Activated CD4-positive, alpha-beta T cell treated with anti-CD3 and anti-CD28 coated beads for 48 hours (primary cell): ENCODE measurements at places on chromosomes 4 and X.

DNA sequence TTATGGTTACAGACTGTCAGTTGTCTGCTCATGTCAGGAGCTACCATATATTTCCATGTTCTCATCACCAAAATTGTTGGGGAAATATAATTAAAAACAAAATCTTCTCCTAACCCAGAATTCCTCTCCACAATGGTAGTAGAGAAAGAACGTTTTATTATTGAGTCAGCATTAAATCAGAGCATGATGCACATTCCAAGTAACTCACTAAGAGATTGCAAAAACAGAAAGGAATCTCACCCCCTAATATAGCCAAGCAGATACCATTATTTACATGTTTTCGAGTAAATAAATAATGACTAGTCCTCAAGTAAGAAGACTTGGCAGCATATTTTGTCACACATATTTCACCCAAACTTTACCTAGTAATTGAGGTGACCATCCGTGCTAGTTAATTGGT lies 36.2 kb upstream of the ARHGEF6 start:
- DNase-seq = no peak

DNA sequence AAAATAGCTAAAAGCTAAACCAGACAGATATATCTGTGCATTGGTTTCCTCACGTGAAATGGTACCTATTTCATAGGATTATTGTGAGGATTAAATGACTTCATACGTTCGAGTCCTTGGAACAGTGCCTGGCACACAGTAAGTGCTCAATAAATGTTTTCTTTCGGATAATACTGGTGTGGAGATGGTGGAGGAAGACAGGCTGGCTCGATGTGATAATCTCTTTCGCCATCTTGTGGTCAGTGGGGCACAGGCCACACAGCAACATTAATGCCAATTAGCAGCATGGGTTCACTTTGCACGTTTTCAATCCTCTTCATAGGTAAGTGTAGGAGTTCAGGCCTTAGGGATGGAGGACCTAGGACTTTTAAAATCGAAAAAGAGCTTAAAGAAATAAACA lies 9.3 kb downstream of the PAGE4 start:
- peak; percentile 4 for DNase-seq

- DNase-seq = peak; percentile 6
Measured at GRCh38 chrX:97685753-97686152, 802.0 kb downstream of the RPA4 start.

DNA sequence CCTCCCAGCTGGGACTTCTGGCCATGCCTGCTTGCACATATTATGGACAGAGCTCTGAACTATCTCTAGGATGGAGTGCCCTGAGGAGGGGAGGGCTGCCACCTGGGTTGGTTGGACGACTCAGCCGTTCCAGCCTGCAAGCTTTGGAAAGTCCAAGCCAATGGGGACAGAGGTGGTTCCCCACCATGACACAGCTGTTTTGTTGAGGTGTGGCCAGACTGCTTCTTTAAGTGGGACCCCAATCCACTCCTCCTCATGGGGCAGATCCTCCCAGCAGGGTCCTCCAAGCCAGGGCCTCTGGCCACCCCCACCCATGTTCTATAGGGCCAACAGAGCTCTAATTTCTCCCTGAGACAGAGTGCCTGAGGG lies 22.7 kb downstream of the F8A3 start:
- DNase-seq = no peak

- DNase-seq = no peak
Measured at GRCh38 chrX:154661170-154661569, 7.8 kb upstream of the CTAG2 start.

DNA sequence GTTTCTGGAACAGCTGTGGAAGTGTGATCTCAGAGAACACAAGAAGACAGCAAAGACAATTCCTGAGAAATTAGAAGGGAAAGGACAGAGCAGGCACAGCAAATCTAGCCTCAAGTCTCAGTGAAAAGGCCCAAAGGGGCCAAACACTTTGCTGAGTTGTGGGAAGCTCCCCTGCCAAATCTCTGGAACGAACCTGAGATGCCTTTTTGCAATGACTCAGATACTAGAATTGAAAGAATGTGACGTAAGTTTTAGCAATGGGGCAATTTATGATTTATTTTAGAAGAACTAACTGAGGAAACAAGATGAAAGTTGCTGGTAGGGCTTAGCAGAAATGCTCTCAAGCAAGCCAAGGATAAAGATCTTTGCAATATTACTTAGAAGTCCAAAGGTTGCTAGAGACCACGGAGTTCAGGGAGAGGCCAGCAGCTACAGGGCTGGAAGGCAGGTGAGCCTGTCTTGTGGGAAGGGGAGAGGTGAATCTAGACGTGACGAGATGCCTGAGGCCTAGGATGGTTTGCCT lies 92.8 kb downstream of the AMELX start:
- DNase-seq = no peak

- DNase-seq = no peak
Measured at GRCh38 chr4:70954032-70954431, 39.4 kb upstream of the DCK start.

DNA sequence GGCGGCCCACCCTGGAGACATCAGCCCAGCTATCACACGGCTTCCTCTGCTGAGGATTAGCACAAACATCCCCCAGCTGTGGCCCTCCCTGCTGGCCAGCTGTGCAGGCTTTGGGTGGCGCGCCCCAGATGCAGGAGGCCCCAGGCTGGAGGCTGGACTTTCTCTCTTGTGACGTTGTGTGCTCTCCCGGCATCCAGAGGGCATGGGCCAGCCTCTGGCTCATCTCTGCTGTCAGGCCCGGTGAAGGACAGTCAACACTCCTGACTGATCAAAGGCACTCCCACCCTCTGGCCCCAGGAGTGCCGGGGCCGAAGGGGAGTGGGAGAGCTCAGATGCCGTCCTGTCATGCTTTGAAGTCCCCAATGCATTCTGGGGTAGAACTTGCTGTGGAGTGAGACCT lies 29.9 kb upstream of the PJA1 start:
- no peak for DNase-seq

GRCh38 chrX:8720136-8720535 lies 11.8 kb downstream of the ANOS1 start:
- no peak for DNase-seq

DNA sequence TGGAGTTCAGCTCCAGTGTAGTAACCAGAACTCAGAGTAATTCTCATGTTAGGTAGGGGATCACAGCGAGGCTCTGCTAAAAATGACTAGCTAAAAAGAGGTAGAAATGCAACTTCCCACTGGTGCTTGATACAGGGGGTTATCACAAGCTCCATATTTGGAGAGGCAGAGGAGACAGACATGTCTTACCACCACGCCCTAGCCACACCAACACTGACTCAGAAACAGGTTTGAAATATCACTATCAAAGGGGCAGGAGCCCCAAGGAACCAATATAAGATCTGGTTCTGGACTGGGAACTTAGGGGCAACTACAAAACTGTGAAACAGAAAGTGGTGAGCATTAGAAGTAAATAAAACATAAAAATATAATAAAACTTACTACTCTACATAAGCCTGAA lies 62.9 kb downstream of the IQCM start:
- DNase-seq = no peak

DNA sequence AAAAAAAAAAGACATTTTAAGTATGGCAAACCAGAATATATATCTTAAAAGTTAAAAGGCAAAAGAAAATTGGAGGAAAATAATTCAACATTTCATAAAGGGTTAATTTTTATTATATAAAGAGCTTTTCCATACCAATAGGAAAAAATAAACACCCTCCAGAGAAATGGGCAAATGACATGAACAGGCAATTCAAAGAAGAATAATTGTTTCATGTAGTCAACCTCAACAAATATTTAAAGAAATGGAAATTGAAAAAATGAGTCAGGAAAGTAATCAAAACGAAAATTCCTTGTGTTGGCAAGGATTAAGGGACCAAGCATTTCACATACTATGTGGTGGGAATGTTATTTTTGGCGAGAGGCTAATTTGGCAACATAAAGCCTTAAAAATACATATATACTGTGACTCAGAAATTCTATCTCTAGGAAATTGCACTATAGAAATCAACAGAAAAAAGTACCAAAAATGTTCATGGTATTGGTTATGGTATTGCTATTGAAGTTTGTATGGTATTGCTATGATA lies 87.6 kb downstream of the HAUS3 start:
- no peak for DNase-seq

DNA sequence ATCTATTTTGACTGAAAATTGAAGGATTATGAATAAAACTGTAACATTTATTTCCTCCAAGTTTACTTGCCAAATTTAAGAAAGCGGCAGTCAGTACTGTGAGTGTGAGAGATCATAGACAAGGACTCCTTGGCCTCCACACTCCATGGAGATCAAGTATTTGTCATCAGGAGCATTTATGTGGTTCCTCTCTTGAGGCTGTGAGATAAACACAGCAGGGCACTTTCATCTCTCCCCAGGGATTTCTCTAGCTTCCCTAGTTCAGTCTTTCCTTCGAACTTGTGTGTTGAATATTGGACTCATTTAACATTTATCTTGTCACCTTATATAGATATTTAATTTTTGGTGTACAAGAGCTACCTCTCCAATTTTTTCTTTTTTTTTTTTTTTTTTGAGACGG lies 40.8 kb downstream of the PDE5A start:
- no peak for DNase-seq

GRCh38 chrX:34716302-34716701 lies 59.2 kb upstream of the TMEM47 start:
- no peak for DNase-seq

DNA sequence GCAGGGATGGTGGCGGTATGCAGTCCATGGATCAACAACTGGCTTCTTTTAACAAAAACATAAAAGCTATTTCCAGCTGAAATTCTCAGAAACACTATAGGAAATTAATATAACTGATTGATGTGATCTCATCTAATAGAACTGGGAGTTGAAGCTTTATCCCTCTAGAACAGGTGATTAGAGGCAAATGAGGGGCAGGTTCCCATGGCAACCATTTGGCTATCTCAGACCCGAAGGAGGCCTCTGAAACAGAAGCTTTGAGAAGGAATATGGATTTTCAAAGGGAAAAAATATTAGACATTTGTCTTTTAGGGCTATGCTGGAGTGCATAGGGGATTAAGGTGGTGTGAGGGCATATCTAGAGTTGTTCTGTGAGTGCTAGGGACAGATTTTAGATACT lies 50.0 kb downstream of the IGSF1 start:
- DNase-seq = no peak

- no peak for DNase-seq
Measured at GRCh38 chr4:62644372-62644771, 1444.2 kb downstream of the ADGRL3 start.

DNA sequence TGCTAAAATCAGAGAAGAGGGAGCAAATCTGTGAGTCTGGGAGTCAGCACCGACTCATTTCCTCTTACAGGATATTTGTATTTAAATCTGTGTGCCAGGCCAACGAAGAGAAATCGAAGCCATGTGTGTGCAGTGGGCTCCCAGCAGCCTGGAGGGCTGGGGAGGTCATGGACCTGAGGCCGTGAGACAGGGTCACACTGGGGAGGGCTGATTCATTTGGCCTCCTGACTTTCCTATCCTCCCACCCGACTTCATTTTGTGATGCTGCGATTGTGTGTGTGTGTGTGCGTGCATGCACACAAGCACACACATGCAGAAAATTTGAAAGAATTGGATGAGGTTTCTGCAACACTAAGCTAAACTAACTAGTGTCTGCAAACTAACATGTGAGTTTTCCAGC lies 48.7 kb upstream of the STX18 start:
- no peak for DNase-seq

DNA sequence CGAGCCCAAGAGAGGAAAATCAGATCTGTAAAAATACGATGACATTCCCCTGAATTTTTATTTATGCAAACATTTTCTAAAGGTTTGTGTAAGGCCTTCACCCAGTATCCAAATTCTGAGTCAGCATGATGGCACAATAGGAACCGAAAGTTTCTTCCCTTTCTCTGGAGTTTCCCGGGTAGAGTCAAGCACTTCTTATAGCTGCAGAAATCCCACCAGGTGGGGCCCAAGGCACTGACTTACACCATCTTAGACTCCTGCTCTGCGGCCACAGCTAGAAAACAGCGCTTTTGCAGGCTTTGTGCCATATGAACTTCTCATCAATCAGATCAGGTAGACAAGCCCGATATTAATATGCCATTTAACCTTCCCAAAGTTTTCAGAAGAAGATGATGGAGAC lies 13.4 kb downstream of the LEF1 start:
- peak; percentile 58 for DNase-seq

DNA sequence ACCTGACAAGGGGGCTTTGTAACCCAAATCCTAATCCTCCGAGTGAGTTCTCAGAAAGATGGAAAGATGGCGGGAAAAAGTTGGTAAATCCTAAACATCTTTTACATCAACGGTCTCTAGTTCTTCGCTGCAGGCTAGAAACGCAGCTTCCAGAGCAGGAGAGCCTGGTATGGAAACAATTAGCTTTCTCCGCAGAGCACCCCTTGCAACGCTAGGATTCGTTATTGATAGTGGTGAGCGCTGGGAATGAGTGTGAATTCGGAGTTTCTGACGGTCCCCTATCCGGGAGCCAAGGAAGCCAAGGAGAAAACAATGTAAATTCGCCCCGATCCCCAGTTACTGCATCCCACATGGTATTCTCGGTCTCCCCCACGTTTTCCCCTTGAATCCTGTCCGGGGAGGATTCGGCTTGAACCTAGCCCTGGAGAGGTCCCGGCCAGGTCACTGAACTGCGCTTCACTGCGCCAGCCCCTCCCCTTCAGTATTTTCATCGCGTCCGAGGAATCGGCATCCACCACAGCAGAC lies 4.7 kb upstream of the NEUROG2 start:
- DNase-seq = peak; percentile 4

- peak; percentile 56 for DNase-seq
Measured at GRCh38 chr4:153221783-153222706, 17.8 kb downstream of the TRIM2 start.

GRCh38 chr4:176044589-176044951 lies 21.1 kb upstream of the WDR17 start:
- no peak for DNase-seq

DNA sequence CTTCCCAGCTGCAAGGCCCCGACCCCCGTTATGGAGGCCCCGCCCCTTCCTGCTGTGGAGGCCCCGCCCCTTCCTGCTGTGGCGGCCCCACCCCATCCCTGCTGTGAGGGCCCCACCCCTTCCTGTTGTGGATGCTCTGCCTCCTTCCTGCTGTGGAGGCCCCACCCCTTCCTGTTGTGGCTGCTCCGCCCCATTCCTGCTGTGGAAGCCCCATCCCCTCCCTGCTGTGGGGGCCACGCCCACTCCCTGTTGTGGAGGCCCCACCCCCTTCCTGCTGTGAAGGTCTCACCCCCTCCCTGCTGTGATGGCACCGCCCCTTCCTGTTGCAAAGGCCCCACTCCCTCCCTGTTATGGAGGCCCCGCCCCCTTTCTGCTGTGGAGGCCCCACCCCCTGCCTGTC lies 104.9 kb upstream of the PSAPL1 start:
- peak; percentile 64 for DNase-seq

DNA sequence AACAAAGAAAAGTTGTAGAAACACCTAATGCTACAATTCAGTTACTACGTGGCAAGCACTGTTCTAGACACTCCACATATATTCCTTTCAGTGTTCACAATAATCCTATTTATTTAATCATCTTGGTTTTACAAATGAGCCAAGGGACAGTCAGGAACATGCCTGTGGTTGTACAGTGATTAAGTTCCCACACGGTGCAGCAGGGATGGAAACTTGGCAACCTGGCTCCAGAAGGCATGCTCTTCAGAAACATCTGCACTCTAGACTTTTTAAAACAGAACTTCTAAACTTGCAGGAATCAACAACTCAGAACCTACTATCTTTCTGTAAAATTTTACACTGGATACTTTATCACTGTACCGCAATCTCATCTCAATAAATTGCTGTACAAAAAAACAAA lies 32.1 kb downstream of the TAPT1 start:
- no peak for DNase-seq

GRCh38 chr4:67162690-67163089 lies 382.6 kb downstream of the CENPC start:
- DNase-seq = no peak
